ENCODE measurements at places on chromosomes 5 and 9. TPM values are rescaled to one million over a fixed set of nuclear protein-coding genes. Genes with fewer than 3 reads are reported as not detected.

MCIDAS gene
- not detected for total RNA-seq

GZMA gene
- total RNA-seq = not detected

PAEP gene
- not detected for total RNA-seq

CTNND2 gene
- 0.40 TPM for total RNA-seq

PGM5 gene
- 10.6 TPM for total RNA-seq

SLC6A18 gene
- not detected for total RNA-seq

CIZ1 gene
- 86.7 TPM for total RNA-seq

CDH9 gene
- not detected for total RNA-seq

PFN3 gene
- total RNA-seq = not detected

GFI1B gene
- not detected for total RNA-seq

PRRX2 gene
- total RNA-seq = 16.9 TPM

PDE4D gene
- 27.6 TPM for total RNA-seq

VAV2 gene
- 10.3 TPM for total RNA-seq
